ENCODE measurements at places on chromosomes 7 and 10.

DNA sequence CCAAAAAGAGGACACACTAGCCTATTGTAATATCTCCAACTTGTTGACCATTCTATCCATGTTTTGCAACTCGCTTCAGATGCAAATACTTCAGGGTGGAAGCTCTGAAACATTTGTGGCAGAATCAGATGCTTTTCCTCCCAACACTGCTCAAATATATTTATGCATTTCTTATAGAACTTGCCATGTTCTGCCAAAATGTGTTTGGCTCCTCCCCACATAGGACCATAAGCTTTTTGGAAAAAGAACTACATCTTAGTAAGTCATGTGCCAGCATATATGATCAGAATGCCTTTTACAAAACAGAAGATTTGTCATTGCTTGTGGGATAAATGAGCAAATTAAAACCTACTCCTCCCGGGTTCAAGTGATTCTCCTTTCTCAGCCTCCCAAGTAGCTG is 484.5 kb downstream of the TNS3 start:
- no peak for DNase-seq

DNA sequence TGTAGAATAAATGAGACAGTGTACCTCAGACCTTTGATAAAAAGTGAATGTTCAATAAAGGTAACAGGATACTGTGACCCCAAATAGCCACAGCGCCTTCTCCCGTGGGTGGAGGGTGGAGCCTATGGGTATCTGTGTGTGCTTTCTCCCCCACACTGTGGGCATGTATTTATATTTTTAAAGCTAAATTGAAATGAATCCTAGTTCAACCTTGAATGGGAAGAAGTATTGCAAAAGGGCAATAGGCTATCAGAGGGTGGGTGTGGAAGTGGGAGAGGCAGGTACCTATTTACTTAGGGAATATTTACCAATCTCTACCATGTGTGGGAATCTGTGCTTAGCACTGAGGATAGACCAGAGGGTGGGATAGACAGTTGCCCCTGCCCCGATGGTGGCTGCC is 68.9 kb downstream of the PFKFB3 start:
- DNase-seq, result no peak

GRCh38 chr7:46428295-46428694 is 507.2 kb upstream of the IGFBP3 start:
- peak; percentile 8 for DNase-seq

DNA sequence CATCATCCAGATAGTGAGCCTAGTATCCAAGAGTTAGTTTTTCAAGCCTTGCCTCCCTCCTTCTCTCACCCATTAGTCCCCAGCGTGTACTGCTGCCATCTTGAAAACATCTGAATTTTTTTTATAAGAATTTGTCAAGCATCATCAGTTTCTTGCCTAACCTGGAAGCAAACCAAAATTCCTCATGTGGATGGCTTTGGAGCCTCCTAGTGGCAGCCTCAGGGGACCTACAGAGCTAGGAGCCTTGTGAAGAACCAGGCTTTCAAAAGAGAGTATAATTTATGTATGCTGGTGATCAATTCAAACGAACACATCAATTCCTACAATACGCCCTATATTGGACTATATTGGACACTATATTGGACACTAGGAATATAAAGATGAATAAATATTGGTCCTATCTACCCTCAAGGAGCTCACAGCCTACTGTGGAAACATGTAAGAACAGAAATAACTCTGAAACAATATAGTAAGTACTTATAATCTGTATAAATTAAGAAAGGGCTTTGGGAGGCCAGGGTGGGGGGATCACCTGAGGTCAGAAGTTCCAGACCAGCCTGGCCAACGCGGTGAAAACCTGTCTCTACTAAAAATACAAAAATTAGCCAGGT is 63.4 kb downstream of the HPSE2 start:
- peak; percentile 64 for DNase-seq

DNA sequence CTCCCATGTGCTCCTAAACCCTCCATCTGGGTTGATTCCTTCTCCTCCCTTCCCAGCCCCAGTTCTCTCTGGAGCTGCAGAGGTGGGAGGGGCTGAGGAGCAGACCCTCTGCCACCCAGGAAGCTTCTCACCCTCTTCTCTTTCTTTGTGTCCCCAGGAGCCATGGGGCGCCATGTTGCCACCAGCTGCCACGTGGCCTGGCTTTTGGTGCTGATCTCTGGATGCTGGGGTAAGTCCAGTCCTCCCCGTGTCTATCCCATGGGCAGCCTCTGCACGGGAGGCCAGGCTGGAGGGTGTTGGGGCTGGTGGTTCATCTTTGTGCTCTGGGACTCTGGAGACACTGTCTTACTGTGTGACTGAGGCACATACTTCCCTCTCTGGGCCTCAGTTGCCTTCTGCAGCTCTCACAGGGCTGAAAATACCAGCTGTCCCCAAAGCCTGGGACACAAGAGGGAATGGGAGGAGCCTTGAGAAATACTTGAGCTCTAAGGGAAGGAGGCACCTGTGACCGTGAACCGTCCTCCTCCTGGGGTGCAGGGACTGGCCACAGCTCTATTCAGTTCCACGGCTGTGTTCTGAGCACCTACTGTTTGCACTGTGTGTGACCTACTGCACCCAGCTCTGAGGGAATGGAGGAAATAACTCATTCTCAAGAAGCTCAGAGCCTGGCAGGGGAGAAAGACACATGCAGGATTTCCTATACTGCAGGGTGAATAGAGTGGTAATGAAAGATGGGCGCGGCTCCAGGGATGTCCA is 43.1 kb downstream of the CDH23 start:
- no peak for DNase-seq

DNA sequence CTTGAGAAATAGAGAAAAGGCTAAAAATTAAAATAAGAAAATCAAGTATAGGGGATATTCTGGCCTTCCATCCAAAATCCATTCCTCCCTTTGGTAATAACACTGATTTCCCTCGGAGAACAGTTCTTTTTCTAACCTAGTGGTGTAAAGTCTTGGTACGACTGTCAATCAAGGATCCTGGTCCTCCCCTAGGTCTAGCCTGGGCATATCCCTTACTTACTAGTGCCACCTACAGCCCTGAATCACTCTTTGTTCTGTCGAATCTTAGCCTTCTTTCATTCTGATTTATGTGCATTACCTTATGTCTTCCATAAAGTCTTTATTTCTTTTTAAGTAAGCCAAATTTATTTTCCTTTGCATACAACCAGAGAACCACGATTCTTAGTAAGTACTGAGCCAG is 298.7 kb upstream of the LRRTM3 start:
- peak; percentile 62 for DNase-seq

- no peak for DNase-seq
Observed at GRCh38 chr7:68246189-68246633, 1249.6 kb downstream of the TYW1 start.

GRCh38 chr7:114086537-114086913 is 167.7 kb upstream of the PPP1R3A start:
- peak; percentile 26 for DNase-seq

GRCh38 chr7:105444342-105444987 is 55.7 kb upstream of the SRPK2 start:
- DNase-seq, result no peak

GRCh38 chr7:85094046-85094725 is 92.7 kb downstream of the SEMA3D start:
- no peak for DNase-seq

- DNase-seq, result no peak
Observed at GRCh38 chr7:35781767-35782515, 18.9 kb upstream of the SEPTIN7 start.

GRCh38 chr10:69100136-69100872 is 12.4 kb downstream of the SRGN start:
- DNase-seq, result no peak

GRCh38 chr10:117547016-117547715 is 4.6 kb downstream of the EMX2 start:
- no peak for DNase-seq
